ENCODE measurements at places on chromosomes 5 and 9. TPM values are rescaled to one million over a fixed set of nuclear protein-coding genes. Genes with fewer than 3 reads are reported as not detected.

The DRD1 gene
- total RNA-seq, result 0.51 TPM

The IZUMO3 gene
- not detected for total RNA-seq

The DOCK8 gene
- total RNA-seq, result 0.72 TPM

The FASTKD3 gene
- total RNA-seq, result 9.4 TPM
